ENCODE measurements at places on chromosomes 7 and 10.
A peak's percentile ranks its signal among the peaks of the same experiment; 100 is the strongest.

DNA sequence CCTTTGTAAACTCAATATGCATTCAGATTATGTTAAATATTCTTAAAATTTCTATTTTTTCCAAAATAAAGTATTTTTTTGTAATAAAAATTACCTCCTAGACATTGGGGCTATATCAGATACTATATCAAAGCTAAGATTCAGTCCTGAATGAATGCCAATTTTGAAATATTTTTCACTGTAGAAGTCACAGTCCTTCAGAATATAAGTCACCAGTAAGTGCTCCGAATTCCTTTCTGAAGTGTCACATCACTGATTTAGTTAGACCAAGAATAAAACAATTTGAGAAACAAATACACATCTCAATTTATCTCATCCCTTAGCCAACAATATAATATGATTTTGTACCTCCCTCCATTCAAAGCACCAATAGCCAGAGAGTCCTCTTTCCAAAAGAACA is 33.9 kb upstream of the GSAP start:
- DNase-seq = peak; percentile 42

DNA sequence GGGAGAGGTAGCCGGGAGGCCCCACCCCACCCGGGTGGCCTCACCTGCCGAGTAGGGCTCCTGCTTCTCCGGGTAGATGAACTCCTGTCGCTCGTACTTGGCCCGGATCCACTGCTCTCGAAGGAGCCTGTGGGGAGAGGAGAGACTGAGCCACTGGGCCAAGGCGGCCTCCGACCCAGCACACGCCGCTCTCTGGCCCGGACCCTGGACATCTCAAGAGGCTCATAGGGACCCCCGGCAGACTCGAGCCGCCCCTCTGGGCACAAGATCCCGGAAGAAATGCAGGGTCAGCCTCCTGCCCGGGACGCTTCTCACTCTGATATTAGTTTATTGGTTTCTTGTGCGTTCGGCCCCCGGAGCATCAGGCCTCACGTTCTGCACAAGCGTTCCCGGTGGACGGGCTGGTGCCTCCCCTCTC is 34.5 kb downstream of the ADAP1 start:
- DNase-seq = no peak

DNA sequence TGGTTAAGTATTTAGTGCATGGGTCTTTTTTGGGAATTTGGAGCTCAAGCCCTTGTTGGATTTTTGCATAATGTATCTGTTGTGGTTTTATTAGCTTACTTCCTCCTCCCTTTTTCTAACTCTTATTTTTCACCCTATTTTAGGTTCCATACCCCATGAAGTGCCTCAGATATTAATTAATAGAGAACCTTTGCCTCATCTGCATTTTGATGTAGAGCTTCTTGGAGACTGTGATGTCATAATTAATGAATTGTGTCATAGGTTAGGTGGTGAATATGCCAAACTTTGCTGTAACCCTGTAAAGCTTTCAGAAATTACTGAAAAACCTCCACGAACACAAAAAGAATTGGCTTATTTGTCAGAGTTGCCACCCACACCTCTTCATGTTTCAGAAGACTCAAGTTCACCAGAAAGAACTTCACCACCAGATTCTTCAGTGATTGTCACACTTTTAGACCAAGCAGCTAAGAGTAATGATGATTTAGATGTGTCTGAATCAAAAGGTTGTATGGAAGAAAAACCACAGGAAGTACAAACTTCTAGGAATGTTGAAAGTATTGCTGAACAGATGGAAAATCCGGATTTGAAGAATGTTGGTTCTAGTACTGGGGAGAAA is 28.0 kb downstream of the SIRT1 start:
- no peak for DNase-seq

DNA sequence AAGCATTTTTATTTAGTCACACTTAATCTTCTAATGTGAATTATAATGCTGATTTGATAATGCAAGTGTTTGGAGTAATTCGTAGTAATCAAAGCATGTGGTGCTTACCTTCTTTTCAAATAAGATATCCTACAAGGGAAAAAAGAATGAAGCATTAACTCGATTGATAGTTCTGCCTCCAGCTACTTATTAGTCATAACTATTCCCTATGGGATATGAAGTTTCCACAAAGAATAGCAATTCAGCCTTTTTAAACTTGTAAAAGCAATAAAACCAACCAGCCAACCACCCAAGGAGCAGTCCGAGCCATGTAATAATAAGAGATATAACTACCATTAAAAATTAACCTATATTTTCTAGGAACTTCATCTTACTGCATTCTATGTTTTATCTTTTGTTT is 11.6 kb downstream of the COL28A1 start:
- no peak for DNase-seq

GRCh38 chr7:24786941-24787340 is 29.7 kb upstream of the GSDME start:
- DNase-seq = peak; percentile 95

GRCh38 chr10:31769564-31769963 is 159.1 kb downstream of the ARHGAP12 start:
- peak; percentile 89 for DNase-seq

DNA sequence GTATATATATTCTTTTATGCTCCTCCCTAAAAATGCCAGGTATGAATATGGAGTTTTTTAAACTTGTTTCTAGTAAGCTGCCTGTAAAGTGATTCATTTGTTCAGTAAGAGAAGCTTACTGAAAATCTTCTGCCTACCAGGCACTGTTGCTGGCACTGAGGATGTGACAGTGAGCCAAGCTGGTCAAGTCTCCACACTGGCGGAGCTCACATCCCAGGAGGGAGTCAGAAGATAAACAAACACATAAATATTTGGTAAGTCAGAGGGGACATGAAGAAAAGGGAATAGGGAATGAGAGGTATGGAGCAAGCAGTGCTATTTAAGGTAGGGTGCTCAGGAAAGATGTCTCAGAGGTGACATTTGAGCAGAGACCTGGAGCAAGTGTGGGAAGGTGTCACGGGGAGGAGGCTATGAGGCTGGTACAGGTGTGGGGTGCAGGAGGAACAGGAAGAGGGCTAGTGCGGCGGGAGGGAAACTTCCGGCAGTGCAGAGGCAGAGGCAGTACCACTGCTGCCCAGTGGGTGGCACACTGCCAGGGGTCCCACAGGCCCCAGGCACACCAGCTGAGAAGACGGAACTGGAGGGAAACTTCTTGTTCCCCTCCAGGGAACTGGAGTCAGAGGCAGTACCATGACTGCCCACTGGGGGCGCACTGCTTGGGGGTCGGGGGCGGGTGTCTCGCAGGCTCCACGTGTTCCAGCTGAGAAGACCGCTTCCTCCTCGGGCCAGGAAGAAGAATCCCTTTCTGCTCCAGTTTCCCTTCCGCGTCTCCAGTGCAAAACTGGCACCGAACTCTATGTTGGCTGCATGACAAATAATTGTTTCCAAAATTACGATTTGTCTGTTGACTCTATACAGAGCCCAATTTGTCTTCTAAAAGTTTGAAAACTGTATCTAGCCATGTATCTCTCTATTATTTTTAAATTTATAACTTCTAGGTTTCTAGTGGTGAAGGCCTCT is 161.0 kb downstream of the TEX36 start:
- peak; percentile 27 for DNase-seq

DNA sequence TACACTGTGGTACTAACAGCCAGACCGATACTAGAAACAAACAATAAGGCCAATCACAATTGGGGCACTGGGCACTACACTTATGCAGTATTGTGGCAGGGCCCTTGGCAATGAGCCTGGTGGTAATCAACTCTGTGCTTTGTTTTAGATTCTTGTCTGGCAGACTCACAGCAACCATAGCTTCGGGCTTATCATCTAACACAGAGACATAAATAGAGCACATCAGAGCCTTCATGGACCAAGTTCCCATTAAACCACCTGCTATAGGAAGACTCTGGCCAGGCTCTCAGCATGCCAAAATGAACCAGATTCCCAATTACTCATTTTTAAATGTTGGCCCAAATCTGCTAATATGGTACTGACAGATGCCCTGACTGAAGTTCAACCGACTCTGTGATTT is 218.6 kb downstream of the DGKI start:
- DNase-seq = no peak

DNA sequence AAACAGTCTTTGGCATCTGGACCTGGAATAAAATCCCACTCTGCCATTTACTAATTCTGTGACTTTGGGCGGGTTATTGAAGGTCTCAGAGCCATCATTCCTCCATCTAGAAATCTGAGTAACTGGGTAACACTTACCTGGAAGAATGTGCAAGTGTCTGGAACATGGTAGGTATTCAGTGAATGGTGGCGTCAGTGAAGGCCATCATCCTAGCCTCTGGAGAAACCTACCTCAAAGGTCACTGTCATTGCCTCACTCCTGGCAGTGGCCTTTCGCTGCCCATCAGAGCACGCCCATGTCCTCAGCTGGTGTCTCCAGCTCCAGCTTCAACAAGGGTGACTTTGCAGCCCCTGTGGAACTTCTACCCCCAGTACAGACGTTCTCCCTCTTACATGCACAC is 4.5 kb downstream of the GAL3ST4 start:
- DNase-seq = no peak

- no peak for DNase-seq
These were observed 21.5 kb upstream of the CYP26C1 start for GRCh38 chr10:93039110-93039509.

DNA sequence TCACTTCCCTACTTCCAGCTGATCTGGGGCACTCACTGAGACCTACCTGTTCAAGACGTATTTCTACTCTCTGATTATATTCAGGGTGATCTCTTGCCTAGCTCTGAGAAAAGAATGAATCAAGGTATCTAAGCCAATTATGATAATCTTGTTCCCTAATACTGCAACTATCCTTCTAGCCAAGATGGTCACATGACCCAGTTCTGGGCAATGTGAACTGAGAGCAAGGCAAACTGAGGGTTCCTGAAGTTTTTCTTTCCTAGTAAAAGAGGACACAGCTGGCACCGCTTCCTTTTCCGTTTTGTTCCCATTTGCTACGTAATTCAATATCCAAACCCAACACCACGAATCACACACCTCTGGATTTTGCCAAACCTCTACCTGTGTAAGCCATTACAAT is 5.9 kb upstream of the GPAM start:
- DNase-seq = no peak

Data from RKO (cell line).